Stimulated activated CD4-positive, alpha-beta T cell treated with anti-CD3 and anti-CD28 coated beads, Interleukin-12 subunit alpha, Interleukin-12 subunit beta, amount 100 ng/mL, for 24 hours (primary cell): ENCODE measurements at places on chromosomes 12 and 14.

- DNase-seq: no peak
Measured at GRCh38 chr12:85626784-85627171, 209.4 kb downstream of the RASSF9 start.

DNA sequence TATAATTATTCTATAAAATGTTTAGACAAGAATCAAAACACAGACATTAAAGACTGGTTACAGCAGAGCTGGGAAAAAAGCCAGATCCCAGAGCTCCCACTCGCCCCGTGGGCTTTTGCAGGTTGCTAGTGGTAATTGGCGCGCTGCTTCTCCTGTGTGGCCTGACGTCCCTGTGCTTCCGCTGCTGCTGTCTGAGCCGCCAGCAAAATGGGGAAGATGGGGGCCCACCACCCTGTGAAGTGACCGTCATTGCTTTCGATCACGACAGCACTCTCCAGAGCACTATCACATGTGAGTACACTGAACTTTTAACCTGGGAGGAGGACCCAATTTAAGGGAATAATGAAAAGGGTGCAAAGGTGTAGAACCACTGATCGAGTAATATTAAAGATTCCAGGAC, 7.5 kb downstream of the TMEM52B start:
- no peak for DNase-seq

GRCh38 chr14:106633721-106634120, 1107.3 kb downstream of the TMEM121 start:
- DNase-seq: no peak

DNA sequence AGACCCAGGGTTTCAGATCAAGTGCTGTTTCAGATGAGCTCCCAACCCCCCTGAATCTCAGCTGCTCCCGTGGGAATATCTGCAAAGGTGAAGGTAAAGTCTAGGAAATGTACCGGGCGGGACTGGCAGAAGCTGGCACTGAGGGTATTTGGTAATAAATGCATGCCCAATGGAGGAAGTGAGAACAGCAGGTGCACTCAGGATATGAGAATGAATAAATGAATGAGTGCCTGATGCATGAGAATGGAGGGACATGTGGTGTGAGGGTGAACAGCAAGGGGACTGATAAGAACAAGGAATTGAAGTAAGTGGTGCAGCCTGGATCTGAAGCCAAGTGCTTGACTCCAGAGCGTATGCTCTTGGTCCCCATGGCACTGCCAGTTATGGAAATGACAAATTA, 11.6 kb downstream of the RAPGEF3 start:
- DNase-seq: no peak

- DNase-seq: no peak
Measured at GRCh38 chr14:104271391-104271790, 133.0 kb downstream of the KIF26A start.
